ENCODE measurements at places on chromosomes 5 and 9. TPM values are rescaled to one million over a fixed set of nuclear protein-coding genes. Genes with fewer than 3 reads are reported as not detected.

DNA sequence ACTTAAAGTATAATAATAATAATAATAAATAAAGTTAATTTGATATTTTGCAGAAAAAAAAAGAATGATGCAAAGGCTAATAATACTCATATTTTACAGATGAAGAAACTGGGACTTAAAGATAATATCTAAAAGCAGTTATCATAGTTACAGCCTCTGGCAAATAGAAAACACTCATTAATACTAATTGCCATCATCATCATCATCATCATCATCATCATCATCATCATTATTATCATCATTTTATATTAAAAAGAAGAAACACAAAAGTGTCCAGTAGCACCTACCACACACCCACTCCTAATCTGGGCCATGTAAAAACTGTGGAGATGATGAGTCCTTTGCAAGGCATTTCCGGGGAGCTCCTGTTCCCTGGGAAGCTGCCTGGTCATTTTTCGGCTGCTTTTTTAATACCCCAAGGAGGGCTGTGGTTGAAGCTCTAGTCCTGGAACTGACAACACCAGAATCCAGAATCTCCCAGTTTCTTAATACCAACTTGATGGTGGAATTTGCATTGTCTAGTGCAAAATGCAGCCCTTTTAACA, 70.8 kb downstream of the HTR4 start:
- H3K4me1 ChIP-seq = no peaks in the 10 kb centered on the region
- H3K4me3 ChIP-seq = no peak overlapping the region
- no peak overlapping the region for H3K27ac ChIP-seq
- no peak for DNase-seq
- no peaks in the 10 kb centered on the region for H3K36me3 ChIP-seq

Gene JAKMIP2
- polyA plus RNA-seq = 6.3 TPM

Gene PCDHB9
- polyA plus RNA-seq = not detected

Gene TIMD4
- polyA plus RNA-seq = 3.3 TPM

All from CD8-positive, alpha-beta memory T cell (primary cell).